ENCODE measurements at places on chromosomes 2 and 18.

- DNase-seq: no peak
Measured at GRCh38 chr18:63284173-63284799, 35.3 kb downstream of the BCL2 start.

DNA sequence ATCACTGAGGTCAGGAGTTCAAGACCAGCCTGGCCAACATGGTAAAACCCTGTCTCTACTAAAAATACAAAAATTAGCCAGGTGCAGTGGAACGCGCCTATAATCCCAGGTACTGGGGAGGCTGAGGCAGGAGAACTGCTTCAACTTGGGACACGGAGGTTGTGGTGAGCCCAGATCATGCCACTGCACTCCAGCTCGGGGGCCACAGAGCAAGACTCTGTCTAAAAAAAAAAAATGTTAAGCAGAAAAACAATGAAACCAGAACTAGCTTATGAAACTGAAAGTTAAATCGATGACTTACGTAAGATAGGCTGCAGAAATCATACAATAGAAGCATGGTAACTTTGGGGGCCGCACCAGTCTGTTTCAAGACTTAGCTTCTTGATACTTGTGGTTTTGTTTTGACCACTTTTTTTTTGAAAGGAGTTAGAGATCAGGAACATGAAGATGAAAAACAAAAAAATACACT is 6.2 kb upstream of the GPR155 start:
- DNase-seq: no peak

GRCh38 chr2:38138996-38139395 is 63.0 kb upstream of the CYP1B1 start:
- no peak for DNase-seq

GRCh38 chr2:29459445-29460179 is 344.4 kb downstream of the CLIP4 start:
- no peak for DNase-seq

DNA sequence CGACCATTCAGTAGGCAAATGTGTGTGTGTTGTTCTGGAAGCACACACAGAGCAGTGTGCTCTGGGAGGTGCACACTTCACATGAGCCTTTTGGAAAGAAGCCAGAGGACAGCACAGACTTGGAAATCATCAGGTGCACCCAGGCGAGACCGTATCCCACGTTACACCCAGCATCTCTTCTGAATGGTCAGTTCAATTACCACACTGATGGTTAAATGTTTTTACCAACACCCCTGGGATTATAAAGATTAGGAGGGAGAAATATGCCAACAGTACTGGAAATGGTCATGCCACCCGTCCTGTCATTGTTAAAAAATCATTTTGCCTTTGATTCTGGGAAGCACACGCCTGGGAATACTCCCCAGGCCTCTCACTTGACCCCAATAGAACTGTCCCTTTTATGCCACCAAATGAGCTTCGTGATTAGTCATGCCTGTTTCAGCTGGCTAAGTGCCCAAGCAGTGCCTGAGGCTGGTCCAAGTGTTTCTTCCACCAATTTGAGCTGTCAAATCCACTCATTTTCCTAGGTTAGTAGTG is 183.7 kb downstream of the NRP2 start:
- peak; percentile 97 for DNase-seq

- DNase-seq: no peak
Measured at GRCh38 chr2:198173864-198174263, 369.5 kb downstream of the PLCL1 start.

DNA sequence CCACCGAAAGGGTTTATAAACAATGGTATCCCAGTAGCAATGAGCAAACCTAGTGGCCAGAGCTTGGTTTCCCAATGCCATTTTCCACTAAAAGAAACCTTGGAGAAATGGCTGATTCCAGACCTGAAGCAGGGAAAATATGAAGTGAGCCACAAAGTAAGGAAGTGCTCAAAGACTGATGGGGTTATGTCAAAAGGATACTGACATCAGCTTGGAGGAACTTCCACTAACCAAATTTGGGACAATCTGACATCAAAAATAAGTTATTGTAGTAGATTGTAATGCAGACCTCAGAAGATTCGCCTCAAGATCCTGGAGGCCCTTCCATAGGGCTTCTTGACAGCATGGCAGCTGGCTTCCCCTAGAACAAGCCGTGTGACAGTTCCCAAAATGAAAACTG is 79.4 kb upstream of the SP3 start:
- DNase-seq: no peak

DNA sequence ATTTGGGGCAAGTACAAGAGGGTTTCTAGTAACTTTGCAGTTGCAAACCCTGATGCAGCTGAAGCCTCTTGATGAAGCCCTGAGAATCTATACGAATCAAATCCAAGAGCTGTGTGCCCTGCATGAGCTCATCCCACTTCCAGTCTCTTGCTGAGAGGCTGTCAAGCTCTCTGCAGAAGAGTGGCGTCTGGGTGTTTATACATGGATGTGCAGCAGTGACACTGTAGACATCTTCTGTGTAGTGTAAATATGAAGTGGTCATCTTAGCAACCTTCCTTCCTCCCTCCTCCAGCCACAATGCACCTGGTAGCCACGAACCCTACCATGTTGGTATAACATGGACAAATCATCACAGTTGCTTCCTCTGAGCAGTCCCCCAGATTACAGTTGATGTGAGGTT is 18.4 kb upstream of the KIAA2012 start:
- peak; percentile 30 for DNase-seq

DNA sequence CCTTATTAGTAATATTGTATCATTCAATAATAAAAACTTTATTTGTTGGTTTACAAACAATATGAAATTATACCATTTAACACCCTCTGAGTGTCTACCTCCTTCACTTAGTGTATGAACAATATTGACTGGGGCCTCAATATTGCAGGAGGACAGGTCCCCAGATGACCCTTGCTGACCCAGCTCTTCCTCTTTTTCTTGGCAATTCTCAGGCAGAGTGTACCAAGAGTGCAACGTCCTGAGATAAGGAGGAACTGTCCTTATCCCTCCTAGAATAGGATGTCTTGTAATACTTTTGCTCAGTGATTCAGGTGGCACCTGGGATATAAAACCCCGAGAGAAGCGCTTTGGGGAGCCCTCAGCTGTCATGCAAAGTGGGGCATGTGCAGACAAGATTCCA is 76.8 kb downstream of the PLA2R1 start:
- DNase-seq: no peak

GRCh38 chr2:217279140-217279539 is 419.3 kb upstream of the TNP1 start:
- no peak for DNase-seq

GRCh38 chr2:217915706-217916105 is 87.1 kb downstream of the TNS1 start:
- no peak for DNase-seq

DNA sequence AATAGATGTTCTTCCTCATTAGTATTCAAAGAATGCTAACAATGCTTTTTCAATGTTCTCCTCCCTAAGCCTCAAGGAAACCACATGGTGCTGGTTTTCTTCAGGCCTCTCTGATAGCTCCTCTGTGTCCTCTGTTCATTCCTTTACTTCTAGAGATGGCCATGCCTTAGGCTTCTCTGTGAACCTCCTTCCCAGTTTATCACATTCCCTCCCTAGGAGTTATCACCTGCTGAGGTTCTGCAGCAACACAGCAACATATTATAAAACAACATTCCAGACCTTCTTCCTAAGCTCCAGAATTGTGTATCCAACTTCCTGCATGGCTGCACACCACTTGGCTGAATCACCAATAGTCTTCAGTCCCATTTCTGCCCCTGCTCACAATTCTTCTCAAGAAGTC is 325.5 kb downstream of the IRS1 start:
- DNase-seq: no peak

DNA sequence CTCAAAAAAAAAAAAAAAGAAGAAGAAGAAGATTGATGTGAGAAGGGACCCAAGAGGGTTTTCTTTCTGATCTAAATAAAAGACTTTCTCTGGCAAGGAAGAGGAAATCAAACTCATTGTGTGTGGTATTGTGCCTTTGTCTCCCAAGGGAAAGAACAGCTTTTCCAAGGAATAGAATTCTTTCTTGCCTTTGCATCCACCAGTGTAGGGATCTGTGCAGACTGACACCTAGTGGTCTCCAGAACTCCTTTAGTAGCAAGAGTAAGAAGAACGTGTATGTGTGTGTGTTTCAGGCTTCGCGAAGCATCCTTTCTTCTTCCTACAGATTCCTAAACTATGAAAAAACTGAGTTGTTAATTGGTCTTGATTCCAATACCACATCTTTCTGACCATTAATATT is 33.5 kb upstream of the CRIM1 start:
- DNase-seq: peak; percentile 8

- DNase-seq: peak; percentile 89
Measured at GRCh38 chr2:226030788-226031646, 631.5 kb downstream of the NYAP2 start.

GRCh38 chr2:23243073-23243659 is 141.8 kb upstream of the KLHL29 start:
- DNase-seq: no peak

GRCh38 chr2:60839126-60839813 is 42.1 kb upstream of the REL start:
- DNase-seq: no peak

GRCh38 chr18:32801228-32801627 is 28.4 kb upstream of the KLHL14 start:
- DNase-seq: peak; percentile 41

GRCh38 chr2:197993830-197994229 is 189.4 kb downstream of the PLCL1 start:
- DNase-seq: no peak

Measured in NCI-H69 (cell line).